ENCODE measurements at places on chromosomes 7 and 10.

DNA sequence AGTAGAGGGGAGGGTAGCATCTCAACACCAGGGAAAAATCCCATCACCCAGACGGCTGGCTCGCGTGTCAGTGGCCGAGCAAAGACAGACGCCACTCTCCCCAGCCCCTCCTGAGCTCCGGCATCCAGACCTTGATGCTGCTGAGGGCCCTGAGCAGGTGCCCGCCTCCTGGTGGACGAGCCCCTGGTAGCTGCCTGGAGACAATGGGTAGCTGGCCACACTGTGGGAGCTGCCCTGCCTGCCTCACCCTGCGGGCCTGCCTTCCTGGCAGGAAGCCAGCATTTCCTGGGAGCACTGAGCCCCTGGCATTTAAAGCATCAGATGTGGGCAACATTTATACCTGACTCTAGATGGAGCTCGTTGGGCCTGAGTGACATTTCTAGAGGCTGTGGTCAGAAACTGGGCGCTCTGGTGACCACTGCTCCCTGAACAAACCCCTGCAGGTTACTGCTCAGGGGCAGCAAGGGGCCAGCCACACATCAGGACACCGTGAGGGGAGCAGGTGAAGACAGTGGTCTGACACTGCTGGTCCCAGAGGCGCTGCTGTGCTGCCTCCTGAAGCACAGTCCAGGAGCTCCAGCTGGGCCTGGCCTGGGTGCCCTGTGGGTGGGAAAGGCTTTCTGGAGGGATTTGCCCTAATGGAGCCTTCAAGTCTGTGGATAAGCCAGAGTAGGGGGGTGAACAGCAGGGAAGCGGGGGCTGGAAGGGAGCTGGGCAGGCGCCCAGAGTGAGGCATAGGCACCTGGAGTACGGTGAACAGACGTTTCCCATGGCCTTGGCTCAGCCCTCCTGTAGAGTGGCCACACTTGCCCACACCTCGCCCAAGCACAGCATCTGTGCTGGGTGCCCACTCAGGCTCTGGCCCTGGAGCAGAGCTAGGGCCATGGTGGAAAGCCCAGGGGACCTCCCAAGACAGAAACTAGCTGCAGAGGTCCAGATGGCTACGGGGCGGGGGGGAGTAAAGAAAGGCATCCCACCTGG is 138.7 kb downstream of the MAPK8 start:
- DNase-seq = no peak

- DNase-seq = no peak
Measured at GRCh38 chr10:95297402-95297801, 6.6 kb upstream of the PDLIM1 start.

DNA sequence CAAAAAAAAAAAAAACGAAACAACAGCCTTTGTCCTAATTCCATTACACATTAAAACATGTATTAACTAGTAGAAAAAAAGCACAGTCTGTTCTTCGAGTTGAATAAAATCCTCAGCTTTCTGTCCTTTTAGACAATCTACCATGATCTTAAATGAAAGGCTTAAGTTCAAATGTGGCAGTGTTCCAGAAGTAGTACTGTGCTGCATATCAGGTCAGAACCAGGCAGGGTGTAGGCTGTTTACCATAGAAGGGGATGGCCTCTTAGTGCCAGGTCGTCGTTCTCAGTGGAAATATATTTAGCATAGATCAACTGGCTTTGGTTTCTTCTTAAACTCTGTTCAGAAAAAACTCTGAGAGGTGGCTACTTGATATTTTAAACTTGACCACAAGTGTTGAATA is 612.0 kb downstream of the CNTNAP2 start:
- DNase-seq = no peak

DNA sequence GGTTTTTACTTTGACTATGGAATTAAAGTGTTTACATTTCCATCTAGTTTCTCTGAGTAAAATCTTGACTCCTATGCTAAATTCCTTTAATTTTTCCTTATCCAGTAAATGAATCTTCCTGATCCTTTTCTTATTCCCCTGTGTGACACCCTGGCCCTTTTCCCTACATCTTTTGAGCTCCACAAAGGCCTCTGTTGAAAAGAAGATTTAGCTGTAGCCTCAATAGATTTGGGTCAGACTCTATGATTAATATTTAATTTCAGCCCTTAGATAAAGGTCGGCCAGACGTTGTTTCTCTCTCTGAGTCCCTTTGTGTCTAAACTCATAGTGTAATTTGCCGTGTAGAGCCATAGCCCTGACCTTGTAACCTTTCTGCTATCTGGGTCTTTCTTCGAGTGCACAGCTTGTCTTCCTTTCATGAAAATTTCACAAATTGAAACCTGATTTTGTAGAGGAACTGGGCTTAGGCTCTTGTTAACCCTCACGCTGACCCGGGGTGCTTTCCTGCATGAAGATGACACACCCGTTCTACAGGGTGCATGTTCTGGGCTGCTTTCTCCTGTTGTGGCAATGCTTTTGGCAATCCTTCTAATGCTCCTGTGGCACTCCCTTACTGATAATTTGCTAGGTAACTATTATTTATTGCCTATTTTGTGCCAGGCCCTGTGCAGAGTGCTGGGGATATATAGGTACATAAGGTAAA is 21.2 kb downstream of the LSMEM1 start:
- DNase-seq = no peak

GRCh38 chr7:8362723-8363369 is 70.6 kb upstream of the NXPH1 start:
- DNase-seq = no peak

GRCh38 chr10:19325581-19325980 is 277.0 kb downstream of the MALRD1 start:
- DNase-seq = no peak

DNA sequence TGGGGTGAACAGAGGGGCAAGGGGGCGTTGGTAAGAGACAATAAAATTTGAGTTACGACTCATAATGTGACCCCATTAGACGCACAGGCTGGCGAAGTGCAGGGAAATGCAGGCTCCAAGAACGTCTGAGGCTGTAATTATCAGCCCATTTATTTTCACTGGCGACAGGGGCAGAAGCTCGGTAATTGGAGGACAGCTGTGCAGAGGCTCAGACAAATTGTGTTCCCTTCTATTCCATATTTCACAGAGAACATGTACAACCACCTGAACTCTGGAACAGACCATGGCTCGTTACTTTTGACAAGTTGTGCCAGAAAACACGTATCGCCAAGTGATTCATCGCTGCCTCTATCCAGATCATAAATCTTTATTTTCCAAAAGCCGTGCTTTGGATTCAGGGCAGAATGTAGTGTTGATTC is 137.3 kb upstream of the FRMD4A start:
- DNase-seq = no peak

DNA sequence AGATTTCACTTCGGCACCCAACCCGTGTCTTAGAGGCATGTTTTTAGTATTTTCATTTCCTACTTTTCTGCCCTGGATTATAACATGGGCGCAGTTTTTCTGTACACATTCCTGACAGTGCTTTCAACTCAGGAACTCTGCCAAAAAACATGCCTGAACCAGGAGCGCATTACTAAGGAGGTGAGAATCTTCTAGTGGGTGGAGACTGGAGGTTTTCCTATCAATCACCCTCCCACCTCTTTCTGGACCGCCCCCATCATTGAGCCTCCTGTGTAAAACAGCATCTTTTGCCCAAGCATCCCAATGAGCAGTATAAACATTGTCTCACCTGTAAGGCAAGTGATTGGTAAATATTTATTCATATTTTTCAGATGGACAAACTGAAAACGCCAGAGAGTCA is 53.2 kb downstream of the STK17A start:
- no peak for DNase-seq

DNA sequence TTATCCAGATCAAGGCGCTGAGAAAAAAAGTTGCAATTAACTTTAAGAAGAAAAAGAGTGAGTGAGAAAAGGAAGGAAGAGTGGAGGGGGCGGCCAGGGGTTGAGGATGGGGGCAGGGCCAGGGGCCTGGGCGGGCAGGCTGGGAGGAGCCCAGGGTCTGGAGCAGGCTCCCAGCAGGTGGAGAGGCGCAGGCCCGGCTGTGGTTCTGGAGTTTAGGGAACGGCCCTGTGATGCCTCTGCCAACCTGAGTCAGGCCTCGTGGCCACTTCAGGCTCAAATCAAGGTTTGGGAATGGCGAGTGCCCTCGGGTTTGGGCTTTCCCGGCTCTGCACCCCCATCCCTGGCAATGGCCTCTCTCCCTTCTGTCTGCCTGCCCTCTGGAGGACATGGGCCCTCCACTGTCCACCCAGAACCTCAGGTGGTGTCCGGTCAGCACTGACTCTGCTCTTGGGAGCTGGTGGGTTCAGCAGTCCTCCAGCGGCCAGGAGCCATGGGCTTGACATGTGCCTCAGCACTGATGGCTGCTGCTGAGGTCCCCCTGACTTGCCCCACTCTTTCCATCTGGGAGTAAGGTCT is 41.0 kb upstream of the EMX2 start:
- no peak for DNase-seq

- DNase-seq = peak; percentile 50
Measured at GRCh38 chr10:78974617-78975317, 94.0 kb upstream of the ZMIZ1 start.

GRCh38 chr10:89074120-89074519 is 83.5 kb downstream of the FAS start:
- no peak for DNase-seq

- DNase-seq = no peak
Measured at GRCh38 chr7:22150221-22150620, 204.5 kb upstream of the CDCA7L start.

DNA sequence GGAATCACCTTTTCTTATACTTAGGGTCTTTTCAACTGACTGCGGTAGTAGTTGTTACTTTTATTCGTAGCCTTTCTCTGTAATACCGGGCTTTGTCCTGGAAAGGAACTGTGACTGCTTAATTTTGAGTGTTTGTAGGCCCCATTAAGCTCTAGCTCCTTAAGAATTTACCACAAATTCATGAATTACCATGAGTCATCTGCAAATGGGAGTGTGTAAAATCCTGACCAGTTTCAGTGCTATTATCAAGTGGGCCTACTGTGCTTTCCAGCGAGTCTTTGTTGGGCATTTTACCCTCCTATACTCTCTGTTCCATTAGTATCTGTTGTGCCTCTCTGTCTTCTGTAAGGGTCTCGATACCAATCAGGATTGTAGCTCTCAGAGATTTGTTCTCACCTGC is 49.7 kb downstream of the ZMYND11 start:
- DNase-seq = no peak

DNA sequence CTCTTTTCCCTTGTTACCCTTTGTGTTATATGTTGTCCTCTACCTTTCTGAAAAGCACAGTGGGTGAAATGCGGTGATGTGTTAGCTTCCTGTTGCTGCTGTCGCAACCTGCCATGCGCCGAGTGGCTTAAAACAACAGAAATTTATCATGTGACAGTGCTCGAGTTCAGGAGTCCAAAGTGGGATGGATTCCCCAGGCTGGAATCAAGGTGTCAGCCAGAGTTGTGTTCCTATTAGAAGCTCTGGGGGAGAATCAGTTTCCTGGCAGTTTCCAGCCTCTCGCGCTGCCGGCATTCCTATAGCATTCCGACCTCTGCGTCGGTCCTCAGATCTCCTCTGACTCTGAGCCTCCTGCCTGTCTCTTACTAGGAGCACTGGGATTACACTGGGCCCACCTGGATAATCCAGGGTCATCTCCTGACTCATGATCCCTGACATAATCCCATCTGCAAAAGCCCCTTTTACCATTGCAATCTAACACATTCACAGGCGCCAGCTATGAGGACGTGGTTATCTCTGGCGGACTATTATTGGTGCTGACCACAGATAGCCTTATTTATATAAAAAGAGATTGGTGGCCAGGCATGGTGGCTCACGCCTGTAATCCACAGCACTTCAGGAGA is 207.5 kb downstream of the CUX1 start:
- DNase-seq = no peak

DNA sequence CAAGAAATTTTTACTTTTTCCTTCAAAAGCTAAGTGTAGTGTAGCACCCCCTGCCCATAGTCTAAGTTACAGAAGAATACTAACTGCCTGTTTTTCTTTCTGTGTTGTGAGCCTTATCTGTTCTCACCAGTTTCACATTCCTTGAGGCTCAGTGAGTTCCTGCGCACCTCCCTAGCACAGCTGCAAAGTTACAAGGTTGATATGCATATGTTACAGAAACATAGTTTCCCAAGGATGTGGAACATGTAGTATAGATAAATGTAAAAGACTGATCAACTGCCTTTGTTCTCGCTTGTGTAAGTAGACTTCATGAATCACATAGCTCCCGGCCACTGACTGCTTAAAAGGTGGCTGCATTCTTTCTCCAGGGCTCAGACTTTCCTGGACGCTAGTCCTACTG is 6.7 kb upstream of the ZNF33B start:
- DNase-seq = no peak

DNA sequence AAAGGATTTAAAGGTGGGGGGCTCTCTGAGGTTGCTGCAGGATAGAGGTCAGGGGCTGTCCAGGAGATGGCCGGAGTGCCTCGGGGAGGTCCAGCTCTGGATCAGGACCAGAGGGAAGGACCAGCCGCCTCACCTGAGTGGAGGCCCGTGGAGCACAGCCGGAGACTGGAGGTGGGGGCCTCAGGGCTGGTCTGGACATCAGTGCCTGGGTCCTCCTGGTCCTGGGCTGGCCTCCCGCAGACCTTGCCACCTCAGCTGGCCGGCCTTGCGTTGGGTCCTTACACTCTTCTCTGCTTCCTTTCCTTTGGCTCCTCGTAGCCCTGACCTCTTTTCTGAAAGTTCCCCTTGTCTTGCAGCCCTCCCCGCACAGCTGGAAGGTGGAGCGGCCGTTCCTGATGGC is 2.0 kb downstream of the SUN1 start:
- no peak for DNase-seq

DNA sequence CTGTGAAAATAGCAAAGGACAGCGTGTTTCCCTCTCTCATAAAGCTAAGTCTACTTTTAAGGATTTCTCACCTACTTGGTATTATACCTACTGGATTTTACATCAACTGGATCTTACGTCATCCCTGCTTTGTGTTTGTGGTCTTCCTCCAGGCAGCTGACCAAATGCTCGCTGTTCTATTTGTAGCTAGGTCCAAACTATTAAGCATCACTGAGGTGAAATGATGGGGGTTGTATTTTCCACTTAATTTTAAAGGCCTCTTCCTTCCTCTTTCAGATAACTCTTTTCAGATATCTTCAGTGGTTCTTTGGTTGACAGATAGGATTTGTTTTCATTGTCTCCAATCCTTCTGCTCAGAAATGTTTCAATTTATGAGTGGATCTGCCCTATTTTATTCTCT is 169.7 kb downstream of the RNLS start:
- no peak for DNase-seq

- DNase-seq = peak; percentile 91
Measured at GRCh38 chr10:102450374-102451104, 804 bp downstream of the C10orf95 start.

DNA sequence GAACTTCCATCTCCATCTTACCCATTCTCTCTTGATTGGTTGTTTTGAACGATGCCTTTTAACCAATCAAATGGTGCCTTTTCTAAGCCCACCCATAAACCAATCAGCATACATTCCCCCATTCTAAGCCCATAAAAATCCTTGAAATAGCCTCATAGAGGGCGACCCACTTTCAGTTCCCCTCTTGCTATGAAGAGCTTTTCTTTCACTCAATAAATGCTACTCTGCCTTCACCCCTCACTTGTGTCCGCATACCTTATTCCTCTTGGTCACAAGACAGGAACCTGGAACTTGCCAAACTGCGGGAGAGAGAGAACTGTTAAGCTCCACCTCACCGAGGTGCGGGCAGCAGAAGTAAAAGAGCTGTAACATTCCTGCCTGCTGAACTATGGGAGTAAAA is 1602.0 kb upstream of the LRRTM3 start:
- no peak for DNase-seq

- no peak for DNase-seq
Measured at GRCh38 chr7:73827567-73828106, 3.2 kb upstream of the CLDN4 start.

- DNase-seq = no peak
Measured at GRCh38 chr7:18667466-18667865, 171.9 kb downstream of the HDAC9 start.

- no peak for DNase-seq
Measured at GRCh38 chr7:29086545-29086944, 59.8 kb downstream of the CPVL start.
